ENCODE measurements at places on chromosomes 3 and 15. TPM values are rescaled to one million over a fixed set of nuclear protein-coding genes. Genes with fewer than 3 reads are reported as not detected.

The GLT8D1 gene
- 103 TPM for total RNA-seq

The CACNA2D2 gene
- not detected for total RNA-seq

The ZBBX gene
- total RNA-seq: not detected

The PIERCE2 gene
- 5.3 TPM for total RNA-seq

The TRH gene
- under 0.01 TPM for total RNA-seq

The RBMS3 gene
- total RNA-seq: 81.1 TPM

- no peak for DNase-seq
Observed at GRCh38 chr3:86379280-86379679, 611.7 kb downstream of the VGLL3 start.

DNA sequence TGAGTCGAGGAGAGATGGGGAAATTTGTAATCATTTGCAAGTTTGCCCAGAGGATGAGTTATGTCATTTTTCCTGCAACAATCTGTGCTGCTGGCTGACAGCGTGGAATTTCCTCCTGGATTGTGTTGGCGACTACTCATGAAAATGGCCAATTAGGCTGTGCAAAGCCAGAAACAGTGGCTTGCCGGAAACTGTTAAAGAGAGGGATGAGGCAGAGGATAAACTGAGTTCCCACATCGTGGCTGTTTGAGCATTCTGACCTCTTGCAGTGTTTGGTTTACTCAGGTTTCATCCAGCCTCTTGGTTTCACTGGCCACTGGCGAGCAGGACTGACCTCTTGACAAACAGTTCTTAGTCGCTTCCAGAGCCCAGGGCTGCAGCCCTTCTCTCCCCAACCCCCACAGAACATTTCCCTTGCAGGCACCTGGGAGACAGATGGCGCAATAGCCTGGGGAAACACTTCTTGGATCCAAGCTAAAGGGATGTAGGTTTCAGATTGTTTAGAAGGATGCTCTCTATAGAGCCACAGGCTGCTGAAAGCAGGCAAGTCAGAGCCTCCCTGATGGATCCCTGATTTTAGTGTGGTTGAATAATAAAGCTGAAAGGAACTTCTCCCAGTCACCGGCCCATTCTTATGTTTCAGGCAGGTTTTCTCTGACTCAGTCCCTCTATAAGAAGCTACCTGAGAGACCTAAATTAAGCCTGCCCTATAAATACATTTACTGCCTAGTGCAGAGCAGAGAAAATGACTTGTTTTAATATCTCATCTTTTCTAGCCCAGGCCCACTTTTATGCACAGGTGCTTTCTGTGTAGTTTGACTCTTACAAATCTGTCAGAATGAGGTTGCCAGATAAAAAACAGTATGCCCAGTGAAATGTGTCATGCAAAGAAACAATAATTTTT, 92.8 kb upstream of the UBE2E1 start:
- peak; percentile 47 for DNase-seq

- no peak for DNase-seq
Observed at GRCh38 chr3:44039006-44039405, 202.7 kb upstream of the TOPAZ1 start.

DNA sequence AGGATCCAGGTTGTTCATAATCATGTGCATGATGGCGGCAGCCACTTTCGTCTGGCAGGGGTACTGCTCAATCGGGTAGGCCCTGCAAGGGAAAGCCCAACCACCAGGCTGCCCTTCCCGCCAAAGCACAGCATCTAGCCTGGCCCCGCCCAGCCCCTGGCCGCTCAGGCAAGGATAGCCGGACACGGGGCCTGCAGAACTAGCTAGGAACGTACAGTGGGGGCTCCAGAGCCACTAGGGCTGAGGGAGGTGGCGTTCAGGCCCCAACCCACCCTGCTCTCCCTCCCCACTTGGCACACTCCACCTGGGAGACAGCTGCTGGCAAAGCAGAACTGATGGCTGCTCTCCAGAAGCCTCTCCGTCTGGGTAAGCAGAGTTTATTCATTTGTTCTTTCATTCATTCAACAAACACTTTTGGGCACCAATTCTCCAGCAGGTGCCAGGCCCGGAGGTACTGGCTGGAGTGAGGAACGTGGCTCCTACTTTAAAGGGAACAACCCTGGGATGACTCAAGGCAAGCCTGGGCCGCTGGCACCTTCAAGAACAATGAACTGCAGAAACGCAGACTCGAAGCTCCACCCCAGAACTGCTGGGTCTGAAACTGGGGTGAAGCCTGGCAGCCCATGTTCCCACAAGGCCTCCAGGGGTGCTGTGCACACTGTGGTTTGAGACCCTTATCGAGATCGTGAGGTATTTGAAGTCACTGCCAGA, 7.8 kb downstream of the UROC1 start:
- DNase-seq: peak; percentile 62

GRCh38 chr15:98422130-98422478, 226.2 kb upstream of the IGF1R start:
- peak; percentile 62 for DNase-seq

DNA sequence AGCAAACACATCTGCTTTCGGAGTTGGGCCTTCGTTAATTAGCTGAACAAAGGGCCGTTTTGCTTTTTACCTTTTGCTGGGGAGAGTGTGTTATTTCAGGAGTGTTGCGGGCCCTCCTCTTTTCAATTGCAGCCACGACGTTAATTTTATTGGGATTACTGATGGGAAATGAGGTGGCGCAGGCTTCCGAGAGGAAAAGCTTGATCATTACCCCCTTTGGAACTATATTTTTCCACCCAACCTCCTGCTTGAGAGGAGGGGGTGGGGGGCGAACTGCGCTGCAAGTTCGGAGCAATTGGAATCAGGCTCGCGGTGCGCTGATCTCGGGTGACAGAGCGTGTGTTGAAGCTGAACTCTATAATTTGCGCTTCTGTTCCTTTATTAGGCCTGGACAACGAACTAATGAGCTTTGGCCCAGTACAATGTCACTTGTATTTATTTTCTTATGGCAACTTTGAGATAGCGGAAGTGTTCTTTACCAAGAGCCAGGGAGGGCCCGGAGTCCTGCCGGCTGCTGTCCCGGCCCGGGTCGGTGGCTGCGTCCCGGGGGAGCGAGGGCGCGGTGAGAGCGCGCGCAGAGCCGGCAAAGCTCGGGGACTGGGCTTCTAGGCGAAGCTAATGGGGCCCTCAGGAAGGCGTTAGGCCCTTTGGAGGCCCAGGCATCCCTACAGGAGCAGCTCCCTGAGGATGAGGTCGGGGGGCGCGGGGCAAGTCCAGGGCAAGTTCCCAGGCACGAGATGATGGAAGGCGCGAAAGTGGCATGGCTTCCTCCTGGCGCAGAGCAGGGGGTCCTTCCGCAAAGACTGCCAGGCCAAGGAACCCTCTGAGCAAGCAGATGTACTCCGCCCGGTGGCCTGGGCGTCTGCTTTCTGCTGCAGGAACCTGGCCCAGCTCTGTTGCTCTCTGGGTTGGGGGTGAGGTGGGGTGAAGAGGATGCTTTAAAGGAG, 12.9 kb downstream of the NR2F2 start:
- no peak for DNase-seq
